ENCODE measurements at places on chromosomes 1 and 21.

DNA sequence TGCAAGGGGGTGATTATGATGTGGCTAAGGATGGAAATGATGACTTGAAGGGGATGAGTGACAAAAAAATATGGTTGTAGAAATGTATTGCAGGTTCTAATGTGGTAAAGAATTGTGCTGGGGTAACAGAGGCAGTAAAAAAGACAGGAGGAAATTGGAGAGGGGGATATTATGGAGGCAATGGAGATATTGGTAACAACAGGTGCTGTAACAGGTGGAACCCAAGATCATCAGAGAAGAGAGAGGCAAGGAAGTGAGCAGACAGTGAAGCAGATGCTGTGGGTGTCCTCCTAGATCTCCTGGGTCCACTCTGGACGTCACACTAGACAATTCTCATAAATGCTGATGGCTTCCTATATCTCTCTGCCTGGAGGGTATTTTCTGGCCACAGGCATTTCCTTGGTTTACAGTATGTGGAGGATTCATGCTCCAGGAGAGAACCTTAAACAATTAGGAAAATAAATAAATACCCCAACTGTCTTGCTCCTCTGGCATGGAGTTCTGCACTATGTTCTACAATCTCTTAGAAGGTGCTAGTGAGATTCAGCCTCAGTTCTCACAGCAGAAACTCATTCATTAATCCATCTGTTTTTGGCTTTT lies 620.3 kb upstream of the PLXNA2 start:
- DNase-seq = no peak

GRCh38 chr21:17435565-17436543 lies 77.0 kb upstream of the CXADR start:
- no peak for DNase-seq

DNA sequence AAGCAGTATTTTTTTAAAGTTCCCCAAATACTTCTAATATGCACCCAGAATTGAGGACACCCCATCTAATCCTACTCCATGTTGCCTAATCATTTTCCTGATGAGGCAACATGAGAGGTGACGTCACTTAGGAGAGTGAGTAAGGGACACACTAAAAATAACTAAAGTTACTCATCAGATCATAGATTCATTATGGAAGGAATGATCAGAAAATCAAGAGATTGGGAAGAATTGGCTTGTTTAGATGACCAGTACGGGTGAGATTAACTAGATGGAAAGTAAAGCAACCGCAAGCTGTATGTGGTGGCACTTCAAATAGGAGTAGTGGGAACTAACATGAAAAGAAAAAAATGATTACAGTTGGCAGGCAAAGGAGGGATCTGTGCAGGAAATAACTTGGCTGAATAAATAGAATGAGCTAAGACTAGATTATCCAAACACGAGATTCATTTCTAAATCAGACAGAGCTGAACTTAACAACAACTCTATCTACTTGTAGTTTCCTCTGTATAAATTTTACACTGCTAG lies 61.4 kb upstream of the CXADR start:
- no peak for DNase-seq

- DNase-seq = no peak
Observed at GRCh38 chr1:19209439-19209989, 552 bp downstream of the UBR4 start.

GRCh38 chr1:181033128-181033798 lies 520 bp upstream of the MR1 start:
- no peak for DNase-seq

- no peak for DNase-seq
Observed at GRCh38 chr21:38769191-38769780, 36.4 kb upstream of the ETS2 start.

- no peak for DNase-seq
Observed at GRCh38 chr1:160607672-160608032, 28.4 kb upstream of the CD84 start.

DNA sequence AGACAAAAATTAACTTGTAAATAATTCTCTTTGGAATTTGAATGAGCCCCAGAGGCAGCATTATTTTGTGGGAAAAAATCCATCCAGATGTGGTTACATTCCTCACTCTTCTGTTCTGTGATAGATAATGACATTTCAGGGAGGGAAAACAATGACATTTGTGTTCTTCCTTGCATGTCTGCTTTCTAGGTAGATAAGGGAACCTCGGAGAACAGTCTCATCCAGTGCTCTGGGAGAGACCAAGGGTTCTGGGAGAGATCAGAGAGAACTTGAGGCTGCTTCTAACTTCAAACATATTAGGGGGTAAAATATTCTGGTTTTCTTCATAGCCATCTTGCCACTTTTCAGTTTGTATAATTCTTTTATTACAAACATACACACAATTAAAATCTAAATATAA lies 269.2 kb downstream of the NEGR1 start:
- DNase-seq = no peak

GRCh38 chr21:33425825-33426224 lies 22.6 kb downstream of the IFNGR2 start:
- DNase-seq = no peak

DNA sequence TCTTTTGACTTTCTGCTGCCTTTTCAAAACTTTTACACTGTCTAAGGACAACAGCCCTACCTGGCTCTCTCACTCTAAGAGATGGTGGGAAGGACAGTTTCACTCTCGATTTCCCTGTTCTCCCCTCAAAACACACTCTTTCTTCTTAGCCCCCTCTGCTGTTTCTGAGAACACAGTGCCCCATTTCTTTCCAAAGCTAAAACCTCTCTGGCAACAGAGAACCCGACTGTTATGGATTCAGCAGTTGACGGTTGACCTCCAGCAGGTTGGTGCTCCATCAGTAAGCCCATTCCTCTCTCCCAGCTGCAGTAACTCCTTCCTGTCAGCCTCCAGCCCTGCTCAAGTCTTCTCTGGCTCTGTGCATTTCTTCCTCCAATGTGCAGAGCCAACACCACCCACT lies 88.2 kb upstream of the ABCD3 start:
- no peak for DNase-seq

GRCh38 chr1:177505905-177506590 lies 335.3 kb downstream of the BRINP2 start:
- DNase-seq = no peak

GRCh38 chr1:3365523-3366125 lies 88.8 kb upstream of the ARHGEF16 start:
- DNase-seq = no peak

GRCh38 chr1:172795741-172796140 lies 136.8 kb downstream of the FASLG start:
- no peak for DNase-seq

GRCh38 chr1:17572264-17572985 lies 32.9 kb downstream of the ARHGEF10L start:
- no peak for DNase-seq

GRCh38 chr1:4216231-4216630 lies 316.2 kb upstream of the C1orf174 start:
- DNase-seq = no peak

GRCh38 chr1:181113059-181113641 lies 24.6 kb downstream of the IER5 start:
- DNase-seq = no peak

- no peak for DNase-seq
Observed at GRCh38 chr1:214396330-214396729, 115.4 kb downstream of the SMYD2 start.

GRCh38 chr1:15245593-15246360 lies 1.2 kb upstream of the FHAD1 start:
- no peak for DNase-seq

- DNase-seq = no peak
Observed at GRCh38 chr1:246787781-246788513, 63.7 kb downstream of the SCCPDH start.

GRCh38 chr1:177909416-177909815 lies 60.4 kb downstream of the SEC16B start:
- DNase-seq = no peak

GRCh38 chr1:164754088-164754600 lies 195.2 kb downstream of the PBX1 start:
- no peak for DNase-seq

DNA sequence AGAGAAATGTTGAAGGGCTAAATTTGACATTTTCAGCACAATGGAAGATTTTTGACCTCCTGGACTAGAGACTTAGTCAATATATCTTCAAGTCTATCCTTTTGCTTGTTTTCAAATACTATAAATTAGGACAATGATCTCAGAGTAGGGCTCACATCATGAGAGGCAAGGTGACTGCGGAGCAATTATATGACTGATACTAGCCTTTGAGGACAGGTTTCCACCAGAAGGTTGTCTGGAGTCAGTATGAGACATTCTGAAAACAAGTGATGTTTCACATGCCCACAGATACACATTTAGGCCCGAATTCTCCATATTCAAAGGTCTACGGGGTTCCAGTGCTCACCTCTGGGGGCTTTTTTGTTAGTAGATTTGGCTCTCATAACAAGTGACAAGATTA lies 142.3 kb upstream of the SAMSN1 start:
- DNase-seq = no peak

- DNase-seq = no peak
Observed at GRCh38 chr1:94014635-94015488, 105.6 kb upstream of the GCLM start.

DNA sequence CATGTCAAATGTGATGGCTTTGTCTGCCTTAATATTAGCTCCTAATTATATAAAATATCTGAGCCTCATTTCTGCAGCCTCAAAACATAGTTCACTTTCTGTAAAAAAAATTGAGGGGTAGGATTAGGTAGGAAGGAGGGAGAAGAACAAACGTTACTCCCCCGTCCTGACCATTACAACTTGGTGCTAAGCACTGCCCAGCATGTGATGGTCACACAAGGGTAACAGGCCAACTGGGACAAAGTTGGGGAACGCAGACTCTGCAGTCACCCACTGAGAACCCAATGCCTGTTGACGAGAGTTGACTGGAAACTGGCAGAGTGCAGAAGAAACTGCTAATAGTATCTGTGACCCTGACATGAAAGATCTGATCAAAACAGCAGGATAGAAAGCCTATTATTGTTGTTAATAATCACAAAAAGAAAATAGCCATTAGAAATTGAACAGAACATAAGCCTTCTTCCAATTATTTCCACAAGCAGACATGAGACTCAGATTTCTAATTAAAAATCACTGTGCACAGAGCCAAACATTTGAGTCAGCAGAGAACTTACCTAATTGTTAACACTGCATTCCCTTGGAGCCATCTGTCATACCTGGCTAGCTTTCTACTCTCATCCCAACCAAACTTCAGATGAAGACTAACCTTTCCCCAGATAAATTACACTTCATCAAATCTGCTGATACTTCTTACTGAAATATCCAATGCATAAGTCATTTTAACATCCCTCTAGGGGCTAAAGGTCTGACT lies 5.5 kb downstream of the SORT1 start:
- DNase-seq = no peak

DNA sequence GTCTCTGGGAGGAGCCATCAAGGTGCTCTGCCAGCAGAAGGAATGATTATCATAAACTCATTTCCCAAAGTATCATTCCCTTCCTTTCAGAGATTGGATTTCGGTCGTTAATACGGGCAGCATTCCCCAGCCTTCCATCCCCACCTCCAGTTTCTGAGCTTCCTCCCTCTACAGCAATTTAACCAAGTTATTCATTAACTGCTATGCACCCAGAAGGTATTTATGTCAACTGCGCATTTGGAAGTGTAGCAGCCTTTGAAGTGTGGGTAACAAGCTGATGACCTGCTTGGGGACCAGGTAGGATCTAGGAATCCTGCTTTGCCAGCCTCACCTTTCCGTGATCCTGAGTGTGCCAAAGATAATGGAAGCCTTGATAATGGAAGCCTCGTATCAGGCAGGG lies 172.4 kb upstream of the IGSF21 start:
- no peak for DNase-seq

- DNase-seq = no peak
Observed at GRCh38 chr1:107477233-107477632, 336.4 kb downstream of the NTNG1 start.

- no peak for DNase-seq
Observed at GRCh38 chr1:67645495-67646144, 39.4 kb upstream of the GADD45A start.

DNA sequence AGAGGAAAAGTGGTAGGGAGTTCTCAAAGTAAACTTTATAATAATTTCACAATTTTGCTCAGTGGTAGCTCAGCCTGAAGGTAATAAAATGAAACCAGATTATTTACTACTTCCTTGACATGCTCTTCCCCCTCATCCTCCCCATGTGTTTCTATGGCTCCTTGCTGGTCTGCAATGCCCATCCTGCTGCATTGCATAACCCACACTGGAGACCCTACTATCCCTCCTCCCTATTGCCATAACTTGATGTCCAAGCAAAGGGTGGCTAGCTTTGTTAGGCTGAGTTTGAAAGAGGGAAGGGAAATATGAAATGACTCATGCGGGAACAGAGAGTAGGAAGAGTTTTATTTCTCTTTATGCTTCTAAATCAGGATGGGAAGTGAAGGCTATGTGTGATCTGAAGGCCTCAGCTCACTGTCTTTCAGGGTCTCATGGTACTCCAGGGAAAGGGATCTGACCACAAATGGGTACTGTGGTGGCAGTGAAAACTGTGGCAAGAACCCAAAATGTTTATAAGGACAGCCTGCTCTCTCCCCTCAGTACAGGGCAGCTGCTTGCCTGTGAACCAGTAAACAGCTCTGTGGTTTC lies 36.4 kb upstream of the HSD17B7 start:
- no peak for DNase-seq

DNA sequence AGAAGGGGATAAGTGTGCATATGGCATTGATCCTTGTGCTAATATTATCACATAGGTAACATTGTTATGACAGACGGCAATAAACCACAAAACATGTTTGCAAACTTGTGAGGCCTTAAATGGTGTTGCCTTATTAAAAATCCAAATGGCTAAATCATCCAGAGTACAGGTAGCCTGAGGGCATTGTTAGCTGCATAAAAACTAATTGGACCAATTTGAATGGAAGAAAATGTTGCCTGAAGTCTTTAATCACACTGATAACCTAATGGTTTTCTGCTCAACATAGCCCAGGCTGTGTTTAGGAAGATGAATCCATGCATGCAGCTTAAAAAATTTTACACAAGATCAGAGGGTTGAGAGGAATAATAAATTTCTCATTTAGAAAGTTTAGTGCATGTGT lies 19.4 kb upstream of the LRRC53 start:
- DNase-seq = no peak

DNA sequence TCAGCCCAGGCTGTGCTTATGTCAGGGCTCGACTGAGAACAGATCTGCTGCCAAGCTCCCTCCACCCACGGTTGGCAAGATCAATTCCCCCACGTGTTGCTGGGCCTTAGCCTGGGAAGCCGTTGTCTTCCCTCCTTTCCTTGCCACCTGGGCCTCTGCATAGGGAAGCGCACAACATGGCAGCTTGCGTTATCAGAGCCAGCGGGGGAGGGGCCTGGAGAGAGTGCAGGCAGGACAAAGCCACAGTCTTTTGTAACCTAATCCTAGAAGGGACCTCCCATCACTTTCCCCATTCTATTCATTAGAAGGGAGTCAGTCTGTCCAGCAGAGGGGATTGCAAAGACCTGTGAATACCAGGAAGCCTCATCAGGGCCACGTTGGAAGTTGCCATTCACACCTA lies 17.0 kb upstream of the IGSF21 start:
- no peak for DNase-seq
